NCI-H2029 (cell line): ENCODE measurements at places on chromosomes 2 and 18.

- no peak for DNase-seq
Observed at GRCh38 chr2:191500566-191500883, 177.4 kb upstream of the NABP1 start.

DNA sequence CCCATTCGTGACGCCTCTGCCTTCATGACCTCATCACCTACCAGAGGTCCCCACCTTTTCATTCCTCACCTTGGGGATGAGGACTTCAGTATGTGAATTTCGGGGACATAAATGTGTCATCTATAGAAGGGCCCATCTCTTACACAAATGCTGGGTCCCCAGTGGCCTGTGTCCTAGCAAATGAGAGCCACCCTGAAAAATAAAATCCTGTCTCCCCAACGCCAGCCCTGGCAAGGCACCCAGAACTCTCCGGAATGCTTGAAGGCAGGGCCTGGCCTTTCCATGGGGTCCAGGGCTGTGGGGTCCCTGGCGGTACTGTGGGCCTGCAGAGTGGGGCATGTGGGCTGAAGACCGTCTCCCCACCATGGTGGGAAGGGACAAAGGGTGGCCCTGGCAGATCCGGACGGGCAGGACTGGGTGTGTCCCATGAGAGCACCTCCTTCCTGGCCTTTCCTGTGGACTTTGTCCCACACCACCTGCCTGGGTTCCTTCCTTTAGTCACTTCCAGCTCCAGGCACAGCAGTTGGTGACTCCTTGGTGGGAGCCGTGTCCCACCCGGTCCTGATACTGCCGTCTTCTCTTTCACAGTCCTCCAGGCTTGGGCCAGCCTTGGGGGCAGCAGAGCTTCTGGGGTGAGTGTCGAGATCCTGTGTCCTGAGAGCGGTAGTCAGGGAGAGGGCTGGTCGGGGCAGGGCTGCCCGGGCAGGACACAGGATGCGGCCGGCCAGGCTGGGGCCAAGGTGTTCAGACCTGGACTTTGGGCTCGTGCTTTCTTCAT, 18.6 kb downstream of the CAPN10 start:
- no peak for DNase-seq

GRCh38 chr2:120958623-120959366, 223.1 kb downstream of the GLI2 start:
- no peak for DNase-seq

DNA sequence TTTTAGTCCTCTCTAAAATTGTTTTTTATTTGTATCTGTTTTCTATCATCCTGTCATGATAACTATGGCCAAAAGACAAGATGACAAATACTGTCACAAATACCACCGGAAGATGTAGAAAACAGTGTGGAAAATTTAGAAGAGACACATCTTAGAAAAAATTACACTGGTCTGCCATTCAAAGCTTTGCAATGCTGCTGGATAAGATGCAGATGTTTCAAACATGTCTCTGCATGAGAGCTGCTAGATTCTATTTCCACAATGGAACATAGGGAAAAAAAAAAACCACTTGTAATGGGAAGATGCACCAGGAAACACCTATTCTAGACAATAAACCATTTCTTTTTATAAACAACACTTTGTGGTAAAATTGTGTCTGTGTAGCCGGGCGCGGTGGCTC, 5.8 kb upstream of the TAF1B start:
- DNase-seq: no peak

- DNase-seq: no peak
Observed at GRCh38 chr18:51425889-51426288, 228.4 kb upstream of the MEX3C start.

- no peak for DNase-seq
Observed at GRCh38 chr2:1965726-1966125, 221.4 kb upstream of the PXDN start.

GRCh38 chr2:65366595-65367125, 65.7 kb downstream of the SPRED2 start:
- DNase-seq: peak; percentile 73

GRCh38 chr2:79578952-79579351, 66.1 kb downstream of the CTNNA2 start:
- DNase-seq: no peak

GRCh38 chr2:189621781-189622180, 39.5 kb upstream of the ASNSD1 start:
- no peak for DNase-seq

GRCh38 chr18:49074505-49074904, 123.7 kb upstream of the SMAD7 start:
- DNase-seq: no peak

DNA sequence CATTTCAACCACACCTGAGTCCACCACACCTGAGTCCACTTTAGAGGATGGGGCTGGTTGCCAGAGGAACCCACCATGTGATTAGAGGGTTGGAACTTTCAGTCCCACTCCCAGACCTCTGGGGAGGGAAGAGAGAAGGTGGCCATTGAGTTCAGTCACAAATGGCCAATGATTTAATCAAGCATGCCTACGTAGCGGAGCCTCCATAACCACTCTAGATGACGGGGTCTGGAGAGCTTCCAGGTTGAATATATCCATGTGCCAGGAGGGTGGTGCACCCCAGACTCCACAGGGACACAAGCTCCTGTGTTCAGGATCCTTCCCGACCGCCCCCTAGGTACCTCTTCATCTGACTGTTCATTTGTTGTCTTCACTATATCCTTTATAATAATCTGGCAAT, 53.3 kb downstream of the CYBRD1 start:
- DNase-seq: no peak

DNA sequence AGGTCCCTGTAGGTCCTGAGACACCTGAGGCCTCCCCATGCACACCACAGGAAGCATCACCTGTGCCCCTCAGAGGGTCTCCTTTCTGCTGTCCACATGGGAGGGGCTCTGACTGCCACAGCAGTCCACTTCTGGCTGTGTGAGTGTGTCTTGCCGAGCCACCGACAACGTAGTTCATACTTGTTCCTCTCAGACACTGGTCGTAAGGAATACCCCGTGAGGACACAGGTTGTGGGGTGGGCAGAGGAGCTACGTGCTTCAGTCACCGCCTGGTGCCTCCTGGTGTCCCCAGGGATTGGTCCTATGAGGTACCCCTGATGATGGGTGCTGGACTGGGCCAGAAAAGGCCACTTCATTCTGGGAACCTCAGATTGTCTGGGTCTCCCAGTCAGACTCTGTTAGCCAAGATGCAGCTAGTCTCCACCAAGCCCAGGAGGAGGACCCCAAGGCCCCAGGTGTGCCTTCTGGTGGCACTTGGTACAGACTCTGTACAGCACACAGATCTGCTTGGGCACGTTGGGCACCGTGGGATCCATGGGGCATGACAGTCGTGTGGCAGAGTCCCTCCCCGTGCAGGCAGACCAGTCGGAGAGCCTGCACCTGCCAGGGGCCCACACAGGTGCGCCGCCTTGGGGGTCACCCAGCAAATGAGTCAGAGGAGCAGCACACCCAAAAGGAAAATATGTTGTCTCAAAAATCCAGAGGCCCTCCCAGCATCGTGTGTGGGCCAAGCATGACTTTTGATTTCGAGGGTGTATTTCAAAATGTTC, 2.5 kb downstream of the ARHGEF4 start:
- DNase-seq: no peak

GRCh38 chr2:64145714-64146113, 1.5 kb upstream of the PELI1 start:
- DNase-seq: no peak

- DNase-seq: no peak
Observed at GRCh38 chr2:187157046-187157445, 291.0 kb downstream of the CALCRL start.

- no peak for DNase-seq
Observed at GRCh38 chr2:85246348-85246747, 81.4 kb downstream of the TGOLN2 start.

- DNase-seq: no peak
Observed at GRCh38 chr18:213966-214365, 53.9 kb downstream of the THOC1 start.

- no peak for DNase-seq
Observed at GRCh38 chr2:191499874-191500565, 177.9 kb upstream of the NABP1 start.

- no peak for DNase-seq
Observed at GRCh38 chr2:35741556-35741955, 614.0 kb upstream of the CRIM1 start.

DNA sequence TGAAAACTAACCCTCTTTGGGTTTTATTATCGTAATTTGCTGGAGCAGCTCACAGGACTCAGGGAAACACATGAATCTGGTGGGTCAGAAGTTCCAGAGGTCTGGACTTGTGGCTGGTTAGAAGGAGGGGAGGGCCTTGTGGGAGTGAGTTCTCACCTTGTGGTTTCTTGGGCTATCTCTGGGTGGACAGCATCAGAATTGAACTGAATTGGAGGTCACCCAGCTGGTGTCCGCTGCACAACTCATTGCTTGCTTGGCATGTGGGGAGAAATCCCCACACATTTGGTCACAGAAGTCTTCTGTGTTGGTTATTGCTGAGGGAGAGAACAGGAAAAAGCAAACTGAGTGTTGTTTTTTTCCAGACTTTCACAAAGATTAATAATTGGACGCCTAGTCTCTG, 27.5 kb downstream of the ZNF892 start:
- no peak for DNase-seq

GRCh38 chr2:152647552-152647951, 69.7 kb downstream of the PRPF40A start:
- peak; percentile 81 for DNase-seq

DNA sequence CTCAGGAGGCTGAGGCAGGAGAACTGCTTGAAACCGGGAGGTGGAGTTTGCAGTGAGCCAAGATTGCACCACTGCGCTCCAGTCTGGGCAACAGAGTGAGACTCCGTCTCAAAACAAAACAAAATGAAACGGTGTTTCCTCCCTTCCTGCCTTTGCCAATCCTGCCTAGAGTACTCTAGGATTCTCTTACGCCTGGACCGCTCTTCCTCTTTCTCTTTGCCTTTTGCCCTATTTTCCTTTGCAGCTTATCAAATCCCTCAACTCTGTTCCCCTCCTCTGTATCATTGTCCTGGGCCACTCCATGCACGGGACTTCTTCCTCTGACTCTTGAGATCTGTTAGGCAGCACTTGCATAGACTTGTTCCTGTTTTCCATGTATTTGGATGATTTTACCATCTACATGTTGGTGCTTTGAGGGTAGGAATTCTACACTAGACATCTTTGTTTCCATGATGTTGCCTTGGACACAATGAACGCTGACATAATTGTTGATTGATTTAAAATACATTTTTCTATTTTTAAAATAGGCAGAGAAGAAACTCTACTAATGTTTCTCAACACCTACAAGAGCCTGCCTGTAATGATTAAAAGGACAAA, 24.8 kb upstream of the ACYP2 start:
- no peak for DNase-seq

- no peak for DNase-seq
Observed at GRCh38 chr2:218002845-218003180, at the start of gene TNS1. Gene TNS1 (minus strand): TSS chr2:218002995. CDS start chr2:218002872, 123 bp downstream.

DNA sequence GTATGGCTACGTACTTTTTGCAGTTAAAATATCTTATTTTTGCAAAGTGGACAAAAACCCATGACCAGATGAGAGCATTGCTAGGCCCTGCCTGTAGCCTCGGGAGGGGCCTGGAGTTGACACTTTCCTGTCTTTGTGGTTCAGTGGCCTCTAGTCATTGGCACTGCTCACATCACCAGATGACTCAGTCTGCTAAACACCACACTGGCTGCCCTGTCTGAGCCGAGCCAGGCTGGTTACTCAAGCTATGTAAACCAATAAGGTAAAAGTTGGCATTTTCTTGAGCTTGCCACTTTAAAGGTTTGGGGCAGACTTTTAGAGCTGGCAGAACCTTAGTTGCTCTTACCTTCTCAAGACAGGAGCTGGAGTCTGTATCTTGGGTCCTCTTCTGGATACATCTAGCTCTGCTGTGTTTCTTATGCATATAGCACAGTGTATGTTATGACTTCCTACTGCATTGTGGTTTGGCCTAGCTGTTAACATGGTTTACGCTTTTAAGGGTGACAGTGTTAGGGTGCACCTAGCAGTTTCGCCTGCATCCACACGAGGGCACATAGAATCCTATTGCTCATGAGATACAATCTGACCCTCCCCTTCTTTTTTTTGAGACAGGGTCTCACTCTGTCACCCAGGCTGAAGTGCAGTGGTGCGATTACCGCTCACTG, 76.4 kb downstream of the AP1S3 start:
- no peak for DNase-seq

GRCh38 chr2:192122141-192122540, 72.6 kb downstream of the TMEFF2 start:
- no peak for DNase-seq

DNA sequence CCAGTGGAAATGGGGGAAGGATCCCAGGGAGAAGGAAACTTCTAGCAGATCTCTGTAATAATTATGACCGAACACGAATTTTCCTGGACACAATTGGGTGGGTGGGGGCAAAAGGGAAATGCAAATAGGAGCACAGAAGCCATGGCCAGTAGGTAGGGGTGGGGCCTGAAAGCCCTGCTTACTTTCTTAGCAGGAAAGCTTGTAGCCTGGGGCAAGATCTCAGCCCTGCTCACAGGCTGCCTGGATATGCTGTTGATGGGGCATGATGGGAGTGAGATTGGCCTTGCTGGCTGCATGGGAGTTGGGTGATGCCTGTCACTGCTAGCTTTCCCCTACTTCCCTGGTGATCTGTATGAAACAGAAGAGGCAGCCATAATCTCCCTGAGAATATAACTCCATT, 45.9 kb upstream of the SPOPL start:
- DNase-seq: no peak

GRCh38 chr2:120066800-120067547, 54.1 kb downstream of the EPB41L5 start:
- DNase-seq: peak; percentile 91
